ENCODE measurements at places on chromosomes 3 and 15.
A peak's percentile ranks its signal among the peaks of the same experiment; 100 is the strongest.

GRCh38 chr3:13346481-13347389 lies 73.4 kb downstream of the NUP210 start:
- DNase-seq = peak; percentile 38

- DNase-seq = no peak
Observed at GRCh38 chr3:46289551-46289950, 47.3 kb downstream of the CCR3 start.

DNA sequence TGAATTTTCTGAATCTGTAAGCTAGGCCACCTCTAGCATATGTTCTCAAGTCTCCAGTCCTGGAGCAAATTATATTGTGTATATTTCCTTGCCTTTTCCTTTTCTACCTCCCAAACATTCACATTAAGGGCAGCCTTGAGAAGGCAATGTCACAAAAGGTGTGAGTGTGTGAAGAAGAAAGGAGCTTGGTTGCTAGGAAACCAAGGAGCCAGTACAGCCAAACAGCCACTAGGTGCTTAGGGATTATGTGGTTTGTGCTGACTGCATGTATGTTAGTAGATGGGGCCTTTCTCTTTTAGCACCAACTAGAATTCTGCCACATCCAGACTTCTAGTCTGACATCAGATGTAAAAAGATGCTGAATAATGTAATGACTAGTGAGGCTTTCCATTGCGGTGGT lies 118.8 kb upstream of the DAZL start:
- peak; percentile 59 for DNase-seq

DNA sequence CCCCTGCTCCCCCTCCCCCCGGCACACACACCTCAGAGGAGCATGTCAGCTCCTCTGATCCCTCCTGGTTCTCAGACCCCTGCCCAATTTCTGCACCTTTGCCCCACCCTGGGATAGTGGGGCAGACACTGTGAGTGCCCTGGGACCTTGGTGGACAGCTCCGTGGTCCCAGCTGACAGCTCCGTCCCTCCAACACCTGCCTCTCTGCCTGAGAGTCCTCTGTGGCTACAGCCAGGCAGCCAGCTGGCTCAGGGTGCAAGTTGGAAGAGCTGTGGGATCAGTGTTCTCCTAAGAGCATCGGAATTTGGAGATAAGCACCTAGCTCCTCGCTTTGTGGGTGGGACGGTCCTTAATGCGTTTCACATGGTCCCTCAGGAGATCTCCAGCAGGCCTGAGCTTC lies 43.7 kb upstream of the PGPEP1L start:
- no peak for DNase-seq

All from HT1080 (cell line).